ENCODE measurements at places on chromosomes 4 and X. TPM values are rescaled to one million over a fixed set of nuclear protein-coding genes. Genes with fewer than 3 reads are reported as not detected.

DNA sequence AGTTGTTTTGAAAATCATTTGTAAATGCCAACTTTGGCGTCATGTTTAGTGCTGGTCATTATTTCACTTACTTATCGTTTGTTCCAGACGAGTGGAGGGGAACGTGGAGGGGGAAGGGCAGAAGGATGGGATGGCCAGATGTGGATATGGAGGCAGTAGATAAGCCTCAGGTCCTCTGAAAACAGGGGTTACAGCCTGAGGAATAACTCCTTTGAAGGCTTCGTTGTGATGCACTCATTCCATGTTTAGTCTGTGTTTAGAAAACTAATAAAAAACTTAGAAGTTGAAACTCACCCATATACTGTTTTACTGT, 1.1 kb downstream of the MOB1B start:
- no peak overlapping the region for H3K4me3 ChIP-seq
- peak overlapping the region; percentile 80 for H3K27ac ChIP-seq

DNA sequence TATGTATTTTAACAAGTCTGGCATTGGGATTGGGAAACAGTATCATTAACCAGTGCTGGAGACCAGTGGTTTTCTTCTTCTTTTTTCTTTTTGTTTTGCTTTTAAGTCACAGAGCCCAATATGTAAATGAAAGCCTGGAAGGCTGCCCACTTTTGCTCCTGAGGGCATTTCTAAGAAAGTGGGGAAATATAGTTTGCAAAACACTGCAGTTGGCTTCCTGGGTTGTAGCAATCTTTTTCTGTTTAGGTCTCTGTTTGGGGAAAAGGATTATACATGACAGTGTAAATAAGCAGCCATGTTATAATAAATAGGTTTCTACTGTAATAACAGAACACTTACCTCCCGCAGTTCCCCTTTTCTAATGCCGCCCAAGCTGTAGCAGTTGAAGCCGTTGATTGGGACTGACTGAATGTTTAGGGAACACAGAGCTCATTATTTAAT, 105.5 kb downstream of the TMEM164 start:
- no peak overlapping the region for H3K27ac ChIP-seq
- no peaks in the 10 kb centered on the region for H3K27me3 ChIP-seq
- no peaks in the 10 kb centered on the region for H3K4me1 ChIP-seq
- no peak overlapping the region for H3K4me3 ChIP-seq

DNA sequence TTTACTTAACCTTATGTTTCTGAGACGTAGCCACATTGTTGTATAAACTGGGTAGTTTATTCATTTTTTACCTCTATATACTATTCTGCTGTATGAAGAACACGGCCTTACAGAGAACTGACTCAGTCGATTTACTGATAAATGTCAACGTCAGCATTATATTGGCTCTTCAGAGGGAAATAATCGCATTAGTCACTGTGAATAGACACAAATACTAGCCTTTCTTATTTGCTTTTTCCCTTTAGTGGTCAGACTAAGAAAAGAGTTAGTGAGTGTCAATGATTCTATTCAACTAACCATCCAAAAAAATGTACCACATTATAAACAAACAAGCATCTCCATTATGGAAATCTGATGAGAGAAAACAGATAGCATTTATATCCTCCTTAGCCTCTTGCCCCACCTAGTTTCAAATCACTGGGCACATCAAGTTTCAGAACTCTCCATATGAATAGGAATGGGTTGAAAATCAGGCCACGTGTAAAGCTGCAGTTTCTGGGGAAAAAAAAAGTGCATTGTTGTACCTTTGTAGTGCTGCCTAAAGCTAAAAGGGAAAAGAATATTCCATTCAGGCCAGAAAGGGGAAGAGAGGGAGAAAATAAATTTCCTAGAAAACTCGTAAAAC, 146.7 kb upstream of the VCX3A start:
- DNase-seq = no peak
- H3K36me3 ChIP-seq = no peaks in the 10 kb centered on the region
- peaks cover 13% of the 10 kb centered on the region for H3K4me1 ChIP-seq
- no peak overlapping the region for H3K27ac ChIP-seq
- no peak overlapping the region for H3K4me3 ChIP-seq

- no peaks in the 10 kb centered on the region for H3K36me3 ChIP-seq
- H3K27me3 ChIP-seq = no peaks in the 10 kb centered on the region
- H3K27ac ChIP-seq = no peak overlapping the region
- no peak for DNase-seq
- no peak overlapping the region for H3K4me3 ChIP-seq
These were observed 12.8 kb upstream of the ASMTL start for GRCh38 chrX:1465286-1466231.

DNA sequence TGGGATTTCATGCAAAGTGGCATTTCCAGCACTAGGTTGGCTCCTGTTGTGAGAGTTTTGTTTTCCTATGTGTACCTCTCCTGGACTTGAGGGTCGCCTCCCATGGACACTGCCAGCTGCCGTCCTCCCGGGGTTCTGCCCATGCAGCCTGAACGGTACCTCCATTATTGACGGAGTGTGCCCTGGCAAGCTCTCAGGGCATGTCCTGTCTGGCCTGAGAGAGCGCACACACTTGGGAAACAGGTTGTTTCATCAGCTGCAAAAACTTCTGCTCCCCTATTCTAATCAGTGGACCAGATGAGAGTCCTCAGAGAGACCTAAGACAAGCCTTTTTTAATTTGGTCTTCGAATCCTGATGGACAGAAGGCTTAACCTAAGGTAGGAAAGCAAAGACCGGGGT, 56.6 kb upstream of the HOPX start:
- H3K4me1 ChIP-seq = no peaks in the 10 kb centered on the region
- no peak overlapping the region for H3K4me3 ChIP-seq
- H3K27ac ChIP-seq = no peak overlapping the region
- H3K27me3 ChIP-seq = no peaks in the 10 kb centered on the region
- H3K36me3 ChIP-seq = no peaks in the 10 kb centered on the region

DNA sequence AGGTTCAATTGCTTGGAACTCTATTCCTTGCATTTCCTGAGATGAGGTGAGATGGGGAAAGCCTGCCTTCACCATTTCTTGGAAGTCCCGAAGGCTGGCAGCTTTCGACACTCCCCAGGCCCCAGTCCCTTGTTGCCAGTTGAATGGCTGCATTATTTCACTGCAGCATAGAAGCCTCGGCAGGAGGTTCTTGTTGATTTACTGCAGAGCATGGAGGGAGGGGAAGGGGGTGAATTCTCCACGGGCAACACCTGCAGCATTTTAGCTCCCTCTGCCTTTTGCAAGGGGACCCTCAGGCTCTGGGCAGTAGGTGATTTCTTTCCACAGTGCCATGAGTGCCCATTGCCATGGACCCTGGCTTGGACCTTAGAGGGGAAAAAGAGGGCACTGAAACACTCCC, 10.7 kb upstream of the BCLAF3 start:
- no peak for DNase-seq
- H3K4me1 ChIP-seq = no peaks in the 10 kb centered on the region
- H3K4me3 ChIP-seq = no peak overlapping the region
- no peaks in the 10 kb centered on the region for H3K36me3 ChIP-seq

GRCh38 chr4:148812101-148812500, 369.9 kb upstream of the NR3C2 start:
- H3K36me3 ChIP-seq = no peaks in the 10 kb centered on the region
- peaks cover 10% of the 10 kb centered on the region for H3K4me1 ChIP-seq
- H3K27me3 ChIP-seq = no peaks in the 10 kb centered on the region
- H3K4me3 ChIP-seq = no peak overlapping the region

DNA sequence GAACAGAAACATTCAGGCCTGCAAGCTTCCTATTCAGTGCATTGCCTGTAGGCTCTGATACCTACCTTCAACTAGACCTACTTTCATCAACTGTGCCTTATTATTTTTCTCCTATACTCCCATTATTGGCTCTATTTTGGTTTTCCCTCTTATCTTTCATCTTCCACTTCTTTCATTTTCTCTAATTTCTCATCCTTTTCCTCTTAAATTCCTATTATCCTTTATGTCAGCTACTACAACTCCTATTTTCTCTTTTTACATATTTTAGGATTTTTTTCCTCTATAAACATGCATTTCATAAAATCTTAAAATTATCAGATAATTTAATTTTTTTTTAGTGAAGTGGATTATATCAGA, 61.6 kb upstream of the PRDM8 start:
- H3K4me1 ChIP-seq = no peaks in the 10 kb centered on the region
- H3K27ac ChIP-seq = no peak overlapping the region
- no peaks in the 10 kb centered on the region for H3K36me3 ChIP-seq
- no peaks in the 10 kb centered on the region for H3K27me3 ChIP-seq

DNA sequence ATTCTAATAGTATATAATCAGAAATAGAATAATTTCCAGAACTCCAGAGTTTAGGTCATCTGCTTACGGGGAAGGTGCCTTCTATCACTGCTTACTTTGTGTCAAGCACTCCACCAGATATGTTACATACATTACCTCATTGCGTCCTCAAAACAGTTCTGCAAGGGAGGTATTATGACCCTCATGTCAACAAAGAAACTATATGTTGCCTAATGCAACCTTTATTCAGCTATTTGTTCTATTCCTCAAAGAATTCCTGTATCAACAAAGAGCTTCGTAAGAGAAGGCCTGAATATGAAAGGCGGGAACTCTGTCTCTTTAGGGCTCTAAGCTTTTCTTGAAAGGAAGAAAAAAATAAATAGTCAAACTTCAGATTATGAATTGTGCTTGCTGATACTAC, 114.7 kb downstream of the PDLIM5 start:
- H3K4me3 ChIP-seq = no peak overlapping the region
- no peak for DNase-seq
- H3K27ac ChIP-seq = no peak overlapping the region
- no peaks in the 10 kb centered on the region for H3K36me3 ChIP-seq
- H3K27me3 ChIP-seq = no peaks in the 10 kb centered on the region

DNA sequence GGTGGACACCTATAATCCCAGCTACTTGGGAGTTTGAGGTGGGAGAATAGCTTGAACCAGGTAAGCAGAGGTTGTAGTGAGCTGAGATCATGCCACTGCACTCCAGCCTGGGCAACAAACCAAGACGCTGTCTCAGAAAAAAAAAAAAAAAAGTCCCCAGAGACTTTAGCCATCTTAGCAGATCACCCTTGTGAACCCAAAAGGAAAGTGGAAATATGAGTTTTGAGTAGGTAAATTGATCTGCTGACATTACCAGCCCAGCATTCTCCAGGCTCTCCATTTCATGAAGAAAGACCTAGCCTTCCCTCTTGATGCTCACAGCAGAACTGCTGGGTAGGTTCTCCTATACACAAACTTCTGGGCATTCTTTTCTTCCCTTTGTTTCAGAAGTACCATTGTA, 24.5 kb upstream of the HNRNPD start:
- no peaks in the 10 kb centered on the region for H3K27me3 ChIP-seq
- H3K4me3 ChIP-seq = no peak overlapping the region
- DNase-seq = no peak
- H3K36me3 ChIP-seq = no peaks in the 10 kb centered on the region
- H3K27ac ChIP-seq = no peak overlapping the region

- H3K36me3 ChIP-seq = no peaks in the 10 kb centered on the region
- no peaks in the 10 kb centered on the region for H3K27me3 ChIP-seq
- H3K27ac ChIP-seq = no peak overlapping the region
- no peak for DNase-seq
These were observed 355.1 kb upstream of the CLNK start for GRCh38 chr4:11039634-11040131.

DNA sequence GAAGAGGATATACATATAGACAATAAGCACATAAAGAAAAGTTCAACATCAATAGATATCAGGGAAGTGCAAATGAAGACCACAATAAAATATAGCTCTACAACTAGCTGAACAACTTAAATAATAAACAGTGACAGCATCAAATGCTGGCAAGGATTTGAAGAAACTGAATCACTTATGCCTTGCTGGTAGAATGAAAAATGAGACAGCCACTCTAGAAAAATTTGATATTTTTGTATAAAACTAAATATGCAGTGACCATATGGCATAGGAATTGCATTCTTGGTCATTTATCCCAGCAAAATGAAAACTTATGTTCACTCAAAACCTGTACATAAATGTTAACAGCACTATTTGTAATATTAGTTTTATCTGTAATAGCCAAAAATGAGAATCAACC, 1102.0 kb downstream of the C4orf33 start:
- H3K4me3 ChIP-seq = no peak overlapping the region
- H3K27me3 ChIP-seq = no peaks in the 10 kb centered on the region
- no peaks in the 10 kb centered on the region for H3K4me1 ChIP-seq
- H3K27ac ChIP-seq = no peak overlapping the region
- H3K36me3 ChIP-seq = no peaks in the 10 kb centered on the region

GRCh38 chr4:148225639-148226038, 216.6 kb downstream of the NR3C2 start:
- H3K36me3 ChIP-seq = no peaks in the 10 kb centered on the region
- H3K4me1 ChIP-seq = peaks cover 69% of the 10 kb centered on the region
- no peak overlapping the region for H3K4me3 ChIP-seq
- peak overlapping the region; percentile 73 for H3K27ac ChIP-seq

DNA sequence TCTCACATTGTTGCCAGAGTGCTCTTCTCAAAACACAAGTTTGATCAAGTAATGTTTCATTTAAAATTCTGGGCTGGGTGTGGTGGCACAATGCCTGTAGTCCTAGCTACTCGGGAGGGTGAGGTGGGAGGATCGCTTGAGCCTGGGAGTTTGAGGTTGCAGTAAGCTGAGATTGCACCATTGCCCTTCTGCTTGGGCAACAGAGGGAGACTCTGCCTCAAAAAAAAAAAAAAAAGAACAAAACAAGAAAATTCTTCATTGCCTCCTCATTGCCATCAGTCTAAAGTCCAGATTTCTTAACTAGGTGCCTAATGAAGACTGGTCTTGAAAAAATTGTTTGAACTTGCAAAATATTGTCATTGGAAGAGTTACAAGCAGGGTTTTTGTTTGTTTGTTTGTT, 120.1 kb downstream of the MFAP3L start:
- no peaks in the 10 kb centered on the region for H3K36me3 ChIP-seq
- no peak overlapping the region for H3K27ac ChIP-seq
- H3K4me1 ChIP-seq = no peaks in the 10 kb centered on the region
- no peak for DNase-seq

- H3K27me3 ChIP-seq = no peaks in the 10 kb centered on the region
- H3K4me1 ChIP-seq = no peaks in the 10 kb centered on the region
- H3K27ac ChIP-seq = no peak overlapping the region
- no peak overlapping the region for H3K4me3 ChIP-seq
- DNase-seq = no peak
- no peaks in the 10 kb centered on the region for H3K36me3 ChIP-seq
These were observed 197.9 kb upstream of the PPP1R2C start for GRCh38 chrX:42975906-42976305.

GRCh38 chr4:11074581-11075241, 354.0 kb downstream of the HS3ST1 start:
- H3K4me1 ChIP-seq = no peaks in the 10 kb centered on the region
- H3K4me3 ChIP-seq = no peak overlapping the region
- no peaks in the 10 kb centered on the region for H3K27me3 ChIP-seq

DNA sequence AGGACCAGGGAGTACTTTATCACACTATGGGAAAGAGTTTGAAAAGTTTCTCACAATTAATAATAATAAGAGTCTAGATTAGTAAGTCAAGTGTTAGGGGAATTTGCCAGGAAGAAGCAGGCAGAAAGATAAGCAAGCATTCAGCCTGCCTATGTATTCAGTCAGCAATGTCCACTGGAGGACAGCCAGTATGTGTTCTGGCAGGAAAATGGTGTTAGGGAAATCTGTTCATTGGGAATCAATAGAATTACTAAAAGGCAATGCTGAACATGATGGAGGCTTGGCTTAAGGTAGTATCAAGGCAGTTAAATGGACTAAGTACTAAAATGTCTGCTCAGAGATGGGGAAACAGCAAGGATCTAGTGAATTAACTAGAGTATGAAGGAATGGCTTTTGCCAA, 221.2 kb downstream of the PPP4R3C start:
- no peak overlapping the region for H3K4me3 ChIP-seq
- no peaks in the 10 kb centered on the region for H3K4me1 ChIP-seq
- H3K27ac ChIP-seq = no peak overlapping the region

The ADAD1 gene
- total RNA-seq = not detected

The CHIC1 gene
- total RNA-seq = 8.3 TPM

The USP17L13 gene
- total RNA-seq = not detected

The UGT2A1 gene
- not detected for total RNA-seq

The BTK gene
- total RNA-seq = 4.0 TPM

The VCX2 gene
- total RNA-seq = not detected

The ARSJ gene
- total RNA-seq = 3.4 TPM

The CD38 gene
- total RNA-seq = 2.6 TPM

The PABPC5 gene
- total RNA-seq = not detected
